HT1080 (cell line): ENCODE measurements at places on chromosomes 3 and 15.

DNA sequence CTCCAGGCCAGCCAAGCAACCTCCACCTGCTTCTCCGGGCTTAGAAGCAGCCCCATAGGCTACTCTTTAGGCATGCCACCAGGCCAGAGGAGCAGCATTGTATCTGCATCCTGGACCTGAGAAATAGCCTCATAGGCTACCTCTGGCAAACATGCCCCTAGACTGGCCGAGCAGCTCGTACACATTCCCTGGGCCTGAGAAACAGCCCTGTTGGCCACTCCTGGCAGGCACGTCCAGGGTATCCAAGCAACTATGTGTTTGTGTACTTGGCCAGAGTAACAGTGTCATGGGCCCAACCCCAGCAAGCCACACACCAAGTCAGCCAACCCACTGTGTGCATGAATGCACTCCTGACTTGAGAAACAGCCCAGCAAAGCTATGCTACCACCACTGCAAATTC lies 498.7 kb upstream of the CDIN1 start:
- no peak for DNase-seq

GRCh38 chr15:62457100-62457499 lies 292.0 kb upstream of the C2CD4B start:
- no peak for DNase-seq

GRCh38 chr3:118497274-118497673 lies 537.4 kb downstream of the IGSF11 start:
- no peak for DNase-seq

DNA sequence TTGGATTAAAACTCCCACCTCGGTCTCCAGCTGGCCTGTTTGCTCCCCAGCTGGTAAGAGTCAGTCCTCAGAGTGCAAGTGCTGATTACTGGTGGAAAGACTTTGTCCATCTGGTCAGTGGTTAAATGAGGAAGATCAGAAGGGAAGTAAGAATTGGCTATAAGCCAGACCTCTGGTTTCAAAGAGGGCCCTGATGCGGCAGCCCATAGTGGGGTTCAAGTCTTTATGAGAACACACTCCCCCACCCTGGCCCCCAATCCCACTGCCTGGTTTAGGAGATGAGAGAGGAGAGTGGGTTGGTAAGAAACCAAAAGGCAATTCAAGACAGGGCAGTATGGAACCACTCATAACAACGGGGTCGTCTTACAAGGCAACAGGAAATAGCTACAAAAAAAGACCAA lies 65.0 kb downstream of the FRMD4B start:
- no peak for DNase-seq

DNA sequence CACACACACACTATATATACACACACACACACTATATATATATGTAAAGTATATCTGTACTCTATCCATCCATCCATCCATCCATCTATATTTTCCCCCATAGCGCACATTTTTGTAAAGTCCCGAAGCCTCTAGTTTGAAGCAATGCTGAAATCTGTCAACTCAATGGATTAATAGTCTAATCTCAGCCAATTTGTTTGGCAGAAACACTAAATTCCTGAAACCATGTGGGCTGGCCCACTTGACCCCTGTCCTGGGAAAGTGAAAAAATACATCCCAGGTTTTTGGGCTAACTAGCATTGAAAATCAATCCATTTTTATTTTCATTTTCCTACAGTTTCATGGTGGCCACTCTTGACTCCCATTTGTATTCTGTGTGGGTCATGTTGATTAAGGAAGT lies 166.7 kb downstream of the SLCO3A1 start:
- DNase-seq = no peak
